T-helper 9 cell (primary cell): ENCODE measurements at places on chromosomes 16 and 17.

DNA sequence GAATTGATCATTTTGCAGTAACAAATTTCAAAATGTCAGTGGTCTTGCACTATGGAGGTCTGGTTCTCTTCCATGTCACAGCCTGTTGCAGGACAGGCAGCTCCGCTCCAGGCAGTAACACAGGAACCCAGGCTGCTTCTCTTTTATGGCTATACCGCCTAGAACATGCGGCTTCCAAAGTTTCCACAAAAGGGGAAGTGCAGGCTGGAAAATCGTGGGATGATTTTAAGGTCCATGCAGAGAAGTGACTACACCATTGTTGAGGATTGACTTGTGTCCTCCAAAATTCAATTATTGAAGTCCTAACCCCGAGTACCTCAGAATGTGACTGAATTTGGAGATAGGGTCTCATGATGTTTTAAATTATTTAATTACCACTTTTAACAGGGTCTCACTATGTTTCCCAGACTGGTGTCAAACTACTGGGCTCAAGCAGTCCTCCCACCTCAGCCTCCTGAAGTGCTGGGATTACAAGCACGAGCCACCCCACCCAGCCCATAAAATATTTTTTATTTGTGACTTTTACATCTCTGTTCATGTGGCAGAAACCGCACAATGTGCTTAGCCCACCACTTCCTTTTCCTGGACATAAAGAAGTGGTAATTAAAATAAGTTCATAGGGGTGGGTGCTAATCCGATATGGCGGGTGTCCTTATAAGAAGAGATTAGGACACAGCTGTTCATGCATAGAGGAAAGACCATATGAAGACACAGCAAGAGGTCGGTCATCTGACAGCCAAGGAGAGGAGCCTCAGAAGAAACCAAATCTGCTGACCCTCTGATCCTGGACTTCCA lies 279.2 kb upstream of the RPL38 start:
- no peak for DNase-seq

- DNase-seq: no peak
Measured at GRCh38 chr17:30256756-30257506, 21.4 kb upstream of the SLC6A4 start.

GRCh38 chr17:8101721-8102120 lies 14.2 kb upstream of the ALOX12B start:
- no peak for DNase-seq

DNA sequence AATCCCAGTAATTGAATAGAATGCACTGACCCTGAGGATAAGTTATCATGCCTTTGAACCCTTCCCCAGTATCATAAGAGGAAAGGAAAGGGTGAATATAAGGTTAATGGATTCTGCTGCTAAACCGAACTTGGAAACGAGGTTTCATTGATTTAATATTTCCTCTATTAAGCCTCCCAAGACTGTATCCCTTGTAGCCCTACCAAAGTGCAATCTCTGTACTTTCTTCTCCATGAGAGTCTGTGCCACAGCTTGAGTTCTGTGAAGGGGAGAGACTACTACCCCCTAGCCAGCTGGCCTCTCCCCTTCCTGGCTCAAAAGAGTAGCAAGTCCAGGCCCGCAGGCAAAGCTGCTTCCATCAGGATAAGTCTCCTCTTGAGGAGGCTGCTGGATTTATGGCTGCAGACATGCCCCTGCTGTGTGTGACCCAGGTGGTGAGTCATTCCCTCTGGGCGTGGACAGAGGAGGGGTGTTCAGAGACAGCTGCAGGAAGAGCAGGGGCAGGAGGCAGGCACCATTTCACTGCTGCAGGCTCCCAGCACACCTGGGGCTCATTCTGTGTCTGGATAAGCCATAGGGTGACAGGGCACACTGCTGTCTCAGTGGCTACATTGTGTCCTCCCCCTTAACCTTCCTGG lies 58.4 kb downstream of the TOM1L2 start:
- no peak for DNase-seq

GRCh38 chr17:72640415-72641165 lies 451.9 kb downstream of the SLC39A11 start:
- DNase-seq: no peak

- DNase-seq: no peak
Measured at GRCh38 chr17:69608141-69608540, 193.6 kb downstream of the MAP2K6 start.
